Fibroblast of skin of left quadriceps (primary cell): ENCODE measurements at places on chromosomes 6 and 20.

GRCh38 chr20:36319356-36320260 is 13.5 kb downstream of the DLGAP4 start:
- DNase-seq = no peak

GRCh38 chr6:160348223-160349019 is at the start of gene SLC22A3:
Gene SLC22A3 (plus strand): TSS chr6:160348378. CDS start chr6:160348420, 42 bp downstream.
- DNase-seq = no peak

DNA sequence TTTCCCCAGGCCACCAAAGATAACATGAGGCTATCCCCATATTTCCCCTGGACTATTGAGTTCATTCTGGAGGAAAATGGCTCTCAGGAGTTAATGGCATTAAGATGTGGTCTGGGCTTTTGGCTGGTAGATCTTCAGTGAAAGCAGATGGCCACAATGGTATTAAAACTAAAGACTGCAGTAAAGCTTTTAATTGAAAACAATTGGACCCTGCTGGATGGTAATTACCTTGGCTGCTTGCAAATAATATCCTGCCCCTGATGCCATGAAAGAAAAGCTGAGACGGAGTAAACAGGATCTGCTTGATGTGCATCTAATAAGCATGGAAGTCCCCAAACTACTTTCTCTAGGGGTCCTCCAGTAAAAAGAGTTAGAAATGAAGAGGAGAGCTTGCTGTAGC is 255.8 kb downstream of the QKI start:
- DNase-seq = no peak

GRCh38 chr20:59939879-59940128 is 301 bp downstream of the PPP1R3D start:
- DNase-seq = no peak

DNA sequence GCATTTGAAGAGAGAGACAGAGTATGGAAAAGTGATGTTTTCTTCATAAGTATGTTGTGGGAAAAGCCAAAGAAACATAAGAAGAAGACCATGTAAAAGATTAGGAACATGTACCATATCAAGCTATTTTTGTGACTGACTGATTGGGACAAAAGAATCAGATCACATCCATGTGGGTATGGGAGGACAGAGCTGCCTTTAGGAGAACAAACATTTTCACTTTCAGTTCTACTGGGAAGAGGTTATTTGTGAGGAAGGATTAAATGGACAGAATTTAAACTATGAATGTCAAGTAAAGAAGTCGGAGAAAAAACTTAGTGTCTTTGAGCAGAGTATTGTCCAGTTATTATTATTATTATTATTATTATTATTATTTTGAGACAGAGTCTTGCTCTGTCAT is 124.4 kb upstream of the HCRTR2 start:
- DNase-seq = no peak

DNA sequence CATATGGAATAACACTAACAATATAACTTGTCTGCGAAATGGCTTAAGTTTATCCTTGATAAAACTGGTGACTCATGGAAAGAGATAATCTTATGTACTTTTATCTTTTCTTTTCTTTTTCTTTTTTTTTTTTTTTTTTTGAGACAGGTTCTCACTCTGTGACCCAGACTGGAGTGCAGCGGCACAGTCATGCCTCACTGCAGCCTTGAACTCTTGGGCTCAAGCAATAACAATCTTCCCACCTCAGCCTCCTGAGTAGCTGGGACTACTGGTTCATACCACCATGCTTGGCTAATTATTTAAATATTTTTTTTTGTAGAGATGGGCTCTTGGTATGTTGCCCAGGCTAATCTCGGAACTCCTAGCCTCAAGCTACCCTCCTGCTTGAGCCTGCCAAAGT is 68.1 kb upstream of the SCGN start:
- no peak for DNase-seq

DNA sequence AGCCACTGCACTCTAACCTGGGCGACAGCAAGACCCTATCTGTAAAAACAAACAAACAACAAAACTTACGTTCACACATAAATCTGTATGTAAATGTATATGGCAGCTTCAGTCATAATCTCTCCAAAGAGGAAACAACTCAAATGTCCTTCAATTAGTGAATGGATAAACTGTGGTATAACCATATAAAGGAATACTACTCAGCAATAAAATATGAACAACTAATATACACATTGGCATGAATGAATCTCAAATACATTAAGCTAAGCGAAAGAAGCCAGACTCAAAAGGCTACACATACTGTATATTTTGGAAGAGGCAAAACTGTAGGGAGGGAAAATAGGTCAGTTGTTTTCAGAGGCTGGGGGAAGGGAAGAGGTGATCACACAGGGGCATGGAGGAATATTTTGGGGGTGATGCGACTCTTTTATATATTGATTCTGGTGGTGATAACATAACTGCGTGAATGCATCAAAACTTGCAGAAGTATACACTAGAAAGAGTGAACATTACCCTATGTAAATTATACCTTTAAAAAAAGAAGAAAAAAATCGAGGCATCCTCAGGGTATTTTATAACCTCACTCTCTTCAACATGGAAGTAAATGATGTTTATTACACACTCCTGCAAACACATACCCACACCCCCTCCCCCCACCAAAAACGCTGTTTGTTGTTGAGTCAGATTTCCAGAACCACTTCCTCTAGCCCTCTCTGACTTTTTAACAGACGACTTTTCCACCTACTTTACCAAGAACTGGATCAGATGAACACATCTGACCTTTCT is 115.2 kb upstream of the RNF24 start:
- DNase-seq = no peak

- DNase-seq = no peak
Measured at GRCh38 chr6:130453230-130453629, 87.4 kb downstream of the TMEM200A start.

- DNase-seq = no peak
Measured at GRCh38 chr20:43528258-43528875, 20.9 kb downstream of the L3MBTL1 start.

GRCh38 chr6:147022041-147022440 is 182.2 kb upstream of the STXBP5 start:
- DNase-seq = peak; percentile 25

GRCh38 chr6:38933426-38933825 is 115.2 kb upstream of the GLP1R start:
- DNase-seq = no peak

DNA sequence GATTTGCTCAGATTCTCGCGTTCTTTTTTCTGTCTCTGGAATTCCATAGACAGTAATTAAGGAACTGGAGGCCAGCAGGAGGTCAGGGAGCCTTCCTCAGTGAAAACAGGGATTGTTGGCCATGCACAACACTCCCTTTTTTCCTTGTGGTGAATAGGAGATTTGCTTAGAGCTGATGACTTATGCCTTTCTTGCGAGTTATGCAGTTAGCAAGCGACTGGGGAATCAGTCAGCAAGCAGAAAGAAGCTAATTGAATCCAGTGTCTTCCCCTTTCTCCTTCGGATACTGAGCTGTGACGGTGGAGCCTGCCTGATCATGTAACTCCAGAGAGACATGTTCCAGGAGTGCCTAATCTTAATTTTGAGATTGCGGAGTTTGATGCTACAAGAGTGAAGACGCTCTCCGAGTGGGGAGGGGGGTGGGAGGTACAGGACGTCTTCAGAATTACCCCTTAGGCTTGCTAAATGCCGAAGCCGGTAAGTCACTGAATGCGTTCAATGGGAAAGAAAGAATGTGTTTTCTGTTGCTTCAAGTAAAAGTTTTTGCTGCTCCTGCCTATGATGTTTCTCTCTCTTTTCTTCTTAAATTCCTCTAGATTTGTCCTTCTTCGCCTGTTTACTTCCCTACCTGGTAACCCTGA is 165.9 kb downstream of the SASH1 start:
- peak; percentile 70 for DNase-seq

GRCh38 chr6:32974016-32974333 is 5.6 kb downstream of the BRD2 start:
- DNase-seq = no peak

DNA sequence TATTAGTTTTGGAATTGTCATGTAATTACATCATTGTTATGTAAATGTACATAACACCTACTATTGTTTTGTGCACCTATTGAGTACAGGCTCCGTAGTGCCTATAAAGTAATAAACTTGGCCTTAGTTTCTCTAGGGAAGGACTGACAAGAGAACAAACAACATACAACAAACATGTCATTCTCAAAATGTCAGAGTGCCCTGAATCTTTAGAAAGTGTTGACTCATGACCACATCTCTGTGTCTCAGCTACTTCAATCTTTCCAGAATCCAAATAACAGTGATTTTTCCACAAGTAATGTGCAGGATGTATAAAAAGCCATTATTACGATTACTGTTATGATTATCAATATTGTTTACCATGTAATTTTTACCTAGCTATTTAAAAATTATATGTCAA is 17.2 kb downstream of the LAMP5 start:
- no peak for DNase-seq

GRCh38 chr6:49453221-49453620 is 9.8 kb downstream of the MMUT start:
- no peak for DNase-seq

DNA sequence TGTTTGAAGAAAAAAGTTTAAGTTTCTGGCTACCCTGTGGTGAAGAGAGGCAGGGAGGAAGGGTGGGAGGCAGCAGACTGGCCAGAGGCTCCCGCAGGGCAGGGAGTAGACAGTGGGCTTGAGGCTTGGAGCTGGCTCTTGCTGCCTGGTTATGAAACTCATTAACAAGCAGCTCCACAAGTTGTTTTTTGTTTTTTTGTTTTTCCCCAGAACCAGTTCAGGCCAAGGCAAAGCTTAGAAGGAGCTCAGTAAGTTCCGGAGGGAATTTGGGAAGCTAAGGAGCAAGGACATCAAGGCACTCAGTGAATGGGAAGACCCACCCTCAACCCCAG is 4.0 kb downstream of the DLL1 start:
- DNase-seq = no peak

- no peak for DNase-seq
Measured at GRCh38 chr6:43262000-43262779, 18.9 kb downstream of the TTBK1 start.
